RWPE2 (cell line): ENCODE measurements at places on chromosomes 5 and 9.
A peak's percentile ranks its signal among the peaks of the same experiment; 100 is the strongest.

DNA sequence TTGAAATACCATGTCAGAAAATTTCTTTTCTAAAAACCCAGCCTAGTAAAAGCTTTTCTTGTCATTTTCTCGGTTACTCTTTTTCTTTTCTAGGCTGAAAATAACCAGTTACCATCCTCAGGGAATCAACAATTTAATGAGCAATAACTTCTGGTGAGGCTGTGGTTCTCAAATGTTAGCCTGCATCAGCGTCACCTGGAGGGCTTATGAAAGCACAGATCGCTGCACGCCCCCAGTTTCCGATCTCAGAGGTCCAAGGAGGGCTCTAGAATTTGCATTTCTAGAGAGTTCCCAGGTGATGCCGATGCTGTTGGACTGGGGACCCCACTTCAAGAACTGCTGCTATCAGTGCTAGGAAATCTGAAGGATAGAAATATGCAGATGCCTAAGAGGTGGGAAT lies 28.9 kb upstream of the TLE1 start:
- H3K27me3 ChIP-seq: no peaks in the 10 kb centered on the region
- H3K4me1 ChIP-seq: no peaks in the 10 kb centered on the region
- no peak overlapping the region for H3K4me3 ChIP-seq

GRCh38 chr5:126640866-126641265 lies 40.1 kb downstream of the PHAX start:
- DNase-seq: no peak
- no peak overlapping the region for H3K27ac ChIP-seq
- H3K27me3 ChIP-seq: no peaks in the 10 kb centered on the region
- H3K36me3 ChIP-seq: no peaks in the 10 kb centered on the region
- no peak overlapping the region for H3K4me3 ChIP-seq
- H3K4me1 ChIP-seq: no peaks in the 10 kb centered on the region

DNA sequence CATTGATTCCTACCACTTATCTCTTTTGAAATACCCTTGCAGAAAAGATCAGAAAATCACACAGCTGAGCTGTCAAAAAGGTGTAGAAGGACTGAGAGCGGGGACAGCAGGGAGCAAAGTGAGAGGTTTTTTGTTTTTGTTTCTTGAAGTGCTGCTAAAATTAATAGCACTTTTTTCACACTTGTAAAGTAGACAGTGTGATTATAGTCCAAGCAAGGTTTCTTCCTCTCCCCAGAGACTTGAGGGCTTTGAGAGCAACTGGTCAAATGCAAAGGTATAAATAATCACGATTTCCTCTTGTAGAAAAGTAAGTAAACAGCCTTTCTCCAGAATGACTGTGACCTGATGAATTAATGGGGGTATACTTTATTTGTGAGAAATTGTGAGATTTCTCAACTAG lies 326.9 kb downstream of the ZNF608 start:
- no peak overlapping the region for H3K4me3 ChIP-seq
- no peak overlapping the region for H3K27ac ChIP-seq
- H3K4me1 ChIP-seq: no peaks in the 10 kb centered on the region
- H3K27me3 ChIP-seq: no peaks in the 10 kb centered on the region

DNA sequence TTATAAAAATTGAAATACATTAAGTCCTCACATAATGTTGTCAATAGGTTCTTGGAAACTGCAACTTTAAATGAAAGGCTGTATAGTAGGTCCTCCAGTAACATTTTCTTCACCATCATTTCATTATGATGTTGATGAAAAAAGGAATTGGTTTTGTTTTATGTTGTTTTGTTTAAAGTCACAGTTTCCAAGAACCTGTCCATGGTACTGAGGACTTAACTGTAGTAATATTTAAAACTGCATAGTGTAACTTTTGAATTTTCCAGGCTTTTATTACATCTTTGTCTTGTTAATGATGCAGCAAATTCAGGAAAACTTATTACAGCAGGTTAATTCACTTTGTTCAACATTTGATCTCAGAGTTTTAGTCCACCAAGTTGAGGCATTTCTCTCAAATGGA lies 11.6 kb downstream of the SECISBP2 start:
- no peak for DNase-seq
- no peaks in the 10 kb centered on the region for H3K27me3 ChIP-seq
- H3K27ac ChIP-seq: no peak overlapping the region
- no peak overlapping the region for H3K4me3 ChIP-seq

GRCh38 chr5:33242277-33242676 lies 198.5 kb upstream of the TARS1 start:
- H3K27ac ChIP-seq: no peak overlapping the region
- H3K4me1 ChIP-seq: no peaks in the 10 kb centered on the region
- DNase-seq: no peak
- no peaks in the 10 kb centered on the region for H3K27me3 ChIP-seq
- no peak overlapping the region for H3K4me3 ChIP-seq
- H3K36me3 ChIP-seq: no peaks in the 10 kb centered on the region

GRCh38 chr5:142697356-142698255 lies 11.7 kb upstream of the FGF1 start:
- H3K27ac ChIP-seq: no peak overlapping the region
- H3K27me3 ChIP-seq: no peaks in the 10 kb centered on the region
- no peaks in the 10 kb centered on the region for H3K4me1 ChIP-seq
- no peak overlapping the region for H3K4me3 ChIP-seq
- H3K36me3 ChIP-seq: no peaks in the 10 kb centered on the region

- peak overlapping the region; percentile 97 for H3K4me3 ChIP-seq
- H3K27ac ChIP-seq: peak overlapping the region; percentile 85
- peaks cover 5% of the 10 kb centered on the region for H3K4me1 ChIP-seq
- peaks cover 43% of the 10 kb centered on the region for H3K36me3 ChIP-seq
- DNase-seq: no peak
- H3K27me3 ChIP-seq: no peaks in the 10 kb centered on the region
These were observed 754 bp downstream of the VDAC1 start for GRCh38 chr5:134003817-134004625.

DNA sequence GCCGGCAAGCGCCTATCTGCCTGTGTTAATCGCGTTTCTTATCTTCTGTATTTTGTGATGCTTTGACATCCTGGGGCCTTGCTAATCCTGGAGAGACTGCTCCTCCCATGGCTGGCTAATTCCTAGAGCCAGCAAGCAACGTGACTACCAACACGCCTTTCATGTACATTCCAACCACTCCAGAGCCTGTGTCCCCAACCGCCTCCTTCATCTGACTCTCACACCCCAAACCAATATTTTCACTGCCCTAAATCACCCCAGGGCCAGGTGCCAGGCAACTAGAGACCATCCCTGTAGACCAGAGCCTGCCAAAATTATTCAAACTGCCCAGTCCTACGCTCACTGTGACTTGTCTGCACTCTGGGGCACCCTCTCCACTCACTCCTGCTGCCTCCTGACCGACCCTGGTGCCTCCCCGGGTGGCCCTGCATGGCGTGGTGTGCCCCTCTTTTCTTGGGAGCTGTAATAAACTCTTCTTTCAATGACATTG lies 50.5 kb upstream of the COL5A1 start:
- no peaks in the 10 kb centered on the region for H3K27me3 ChIP-seq
- no peak overlapping the region for H3K4me3 ChIP-seq
- peaks cover 5% of the 10 kb centered on the region for H3K4me1 ChIP-seq
- H3K27ac ChIP-seq: no peak overlapping the region
- no peak for DNase-seq

- peak; percentile 27 for DNase-seq
- H3K27ac ChIP-seq: no peak overlapping the region
- no peaks in the 10 kb centered on the region for H3K27me3 ChIP-seq
- no peaks in the 10 kb centered on the region for H3K36me3 ChIP-seq
These were observed 24.2 kb downstream of the WNK2 start for GRCh38 chr9:93207860-93208734.

- no peaks in the 10 kb centered on the region for H3K27me3 ChIP-seq
- no peak overlapping the region for H3K4me3 ChIP-seq
- no peaks in the 10 kb centered on the region for H3K36me3 ChIP-seq
- no peak for DNase-seq
- no peak overlapping the region for H3K27ac ChIP-seq
These were observed 34.8 kb upstream of the MAST4 start for GRCh38 chr5:66561256-66561990.

DNA sequence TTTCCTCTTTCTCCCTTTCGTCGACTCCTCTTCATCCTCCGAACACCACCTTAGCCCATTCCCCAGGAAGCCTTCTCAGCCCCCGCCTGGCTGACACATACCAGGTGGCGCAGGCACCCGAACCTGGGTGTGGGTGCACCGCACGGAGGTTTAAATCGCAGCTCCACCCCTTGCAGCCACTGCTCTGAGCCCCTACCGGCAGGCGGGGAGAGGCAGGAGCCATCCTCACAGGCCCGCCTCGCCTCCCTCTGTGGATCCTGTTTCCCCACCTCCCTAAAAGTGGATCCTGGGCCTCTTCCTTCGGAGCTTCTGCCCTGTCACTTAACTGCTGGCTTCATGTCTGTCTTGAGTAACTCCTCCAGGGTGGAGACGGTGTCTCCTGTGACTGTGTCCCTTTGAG lies 110.7 kb downstream of the OLFM1 start:
- H3K4me3 ChIP-seq: no peak overlapping the region
- no peaks in the 10 kb centered on the region for H3K36me3 ChIP-seq
- DNase-seq: no peak
